ENCODE measurements at places on chromosomes 11 and 22.

- no peaks in the 10 kb centered on the region for H3K27me3 ChIP-seq
- H3K4me3 ChIP-seq = no peak overlapping the region
- H3K4me1 ChIP-seq = peaks cover 31% of the 10 kb centered on the region
- no peak overlapping the region for H3K27ac ChIP-seq
- peaks cover 4% of the 10 kb centered on the region for H3K36me3 ChIP-seq
These were observed 20.2 kb upstream of the FEZ1 start for GRCh38 chr11:125516245-125516644.

- H3K27ac ChIP-seq = peak overlapping the region; percentile 26
- H3K36me3 ChIP-seq = no peaks in the 10 kb centered on the region
- DNase-seq = no peak
- H3K4me1 ChIP-seq = peaks cover 5% of the 10 kb centered on the region
- peak overlapping the region; percentile 14 for H3K4me3 ChIP-seq
These were observed 757 bp downstream of the SPI1 start for GRCh38 chr11:47377571-47378009.

GRCh38 chr11:72497731-72498130 is 63.4 kb upstream of the CLPB start:
- H3K4me3 ChIP-seq = no peak overlapping the region
- H3K27me3 ChIP-seq = no peaks in the 10 kb centered on the region
- no peaks in the 10 kb centered on the region for H3K36me3 ChIP-seq
- no peak for DNase-seq
- H3K27ac ChIP-seq = no peak overlapping the region
- H3K4me1 ChIP-seq = peaks cover 12% of the 10 kb centered on the region

DNA sequence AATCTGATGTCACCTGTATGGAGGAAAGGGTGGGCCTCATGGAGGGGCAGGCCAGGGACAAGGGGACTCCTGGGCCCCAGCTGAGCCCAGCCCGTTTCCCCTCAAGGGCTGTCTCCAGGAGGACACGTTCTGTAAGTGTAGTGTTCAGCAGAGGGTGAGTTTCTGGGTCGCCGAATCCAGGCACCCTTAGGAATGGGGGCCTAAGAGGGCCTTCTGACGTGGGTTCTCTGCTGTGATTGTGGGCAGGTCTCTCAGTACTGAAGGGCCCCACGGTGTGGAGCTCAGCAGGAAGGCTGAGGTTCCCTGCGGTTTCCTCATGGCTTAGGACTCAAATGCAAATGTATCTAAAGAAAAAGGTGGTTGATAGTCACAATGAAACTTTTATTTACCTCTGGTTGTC is 6.5 kb downstream of the PTDSS2 start:
- H3K27ac ChIP-seq = peak overlapping the region; percentile 90
- peaks cover 12% of the 10 kb centered on the region for H3K36me3 ChIP-seq
- peak overlapping the region; percentile 53 for H3K4me3 ChIP-seq
- no peaks in the 10 kb centered on the region for H3K27me3 ChIP-seq
- DNase-seq = no peak

GRCh38 chr11:98766903-98767302 is 253.8 kb upstream of the CNTN5 start:
- H3K36me3 ChIP-seq = no peaks in the 10 kb centered on the region
- DNase-seq = no peak
- no peak overlapping the region for H3K4me3 ChIP-seq

DNA sequence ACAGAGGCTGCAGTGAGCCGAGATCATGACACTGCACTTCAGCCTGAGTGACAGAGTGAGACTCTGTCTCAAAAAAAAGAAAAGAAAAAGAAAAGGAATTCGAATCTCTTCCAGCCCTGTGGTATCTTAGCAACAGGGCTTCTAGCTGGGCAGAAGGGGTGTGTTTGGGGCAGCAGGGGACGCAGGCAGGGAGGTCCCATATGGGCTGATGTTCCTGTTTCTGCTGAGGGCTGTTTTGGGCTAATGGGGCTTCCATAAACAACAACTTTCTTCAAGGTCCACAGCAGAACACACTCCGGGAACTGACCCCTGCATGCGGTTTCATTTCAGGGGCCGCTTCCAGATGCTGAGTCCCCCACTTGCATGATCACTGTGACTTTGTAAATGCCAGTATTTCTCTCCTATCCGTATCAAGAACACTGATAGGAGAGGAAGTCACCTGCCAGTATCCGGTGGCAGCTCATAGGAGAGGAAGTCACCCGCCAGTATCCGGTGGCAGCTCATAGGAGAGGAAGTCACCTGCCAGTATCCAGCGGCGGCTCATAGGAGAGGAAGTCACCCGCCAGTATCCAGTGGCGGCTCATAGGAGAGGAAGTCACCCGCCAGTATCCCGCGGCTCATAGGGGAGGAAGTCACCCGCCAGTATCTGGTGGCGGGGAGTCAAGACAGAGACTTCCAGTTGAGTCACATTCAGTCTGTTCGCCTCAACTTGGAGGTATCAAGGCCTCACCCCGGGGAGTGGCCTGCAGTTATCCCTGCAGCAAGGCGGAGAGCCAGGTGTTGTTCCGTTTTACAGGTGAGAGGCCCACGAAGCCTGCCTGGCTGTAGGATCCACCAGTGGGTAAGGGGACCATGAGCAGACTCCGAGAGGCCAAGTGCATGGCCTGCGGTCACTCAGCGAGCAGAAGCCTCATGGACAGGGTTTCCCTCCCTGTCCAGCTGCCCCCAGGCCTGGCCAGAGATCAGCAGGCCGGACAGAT is 8.3 kb upstream of the FGF19 start:
- peak overlapping the region; percentile 8 for H3K4me3 ChIP-seq
- H3K36me3 ChIP-seq = peaks cover 2% of the 10 kb centered on the region
- peaks cover 10% of the 10 kb centered on the region for H3K4me1 ChIP-seq
- no peak for DNase-seq

- H3K36me3 ChIP-seq = no peaks in the 10 kb centered on the region
- H3K4me3 ChIP-seq = no peak overlapping the region
- DNase-seq = no peak
- H3K27me3 ChIP-seq = peaks cover 70% of the 10 kb centered on the region
- no peaks in the 10 kb centered on the region for H3K4me1 ChIP-seq
These were observed 33.4 kb upstream of the EIF3D start for GRCh38 chr22:36562261-36562835.

- H3K36me3 ChIP-seq = peaks cover 2% of the 10 kb centered on the region
- no peak overlapping the region for H3K4me3 ChIP-seq
- DNase-seq = no peak
- no peak overlapping the region for H3K27ac ChIP-seq
These were observed 44.2 kb downstream of the LMO1 start for GRCh38 chr11:8219257-8220021.

DNA sequence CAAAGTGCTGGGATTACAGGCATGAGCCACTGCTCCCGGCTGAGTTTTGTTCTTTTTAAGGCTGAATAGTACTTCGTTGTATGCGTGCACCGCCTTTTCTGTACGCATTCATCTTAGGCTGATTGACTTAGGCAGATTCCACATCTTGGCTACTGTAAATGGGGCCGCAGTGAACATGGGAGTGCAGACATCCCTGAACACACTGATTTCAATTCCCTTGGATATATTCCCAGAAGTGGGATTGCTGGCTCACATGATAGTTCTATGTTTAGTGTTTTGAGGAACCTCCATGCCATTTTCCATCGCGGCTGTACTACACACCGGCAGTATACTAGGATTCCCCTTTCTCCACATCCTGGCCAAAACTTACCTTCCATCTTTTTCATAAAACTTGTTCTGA is 10.4 kb upstream of the ZNF74 start:
- peaks cover 23% of the 10 kb centered on the region for H3K27me3 ChIP-seq
- peaks cover 2% of the 10 kb centered on the region for H3K36me3 ChIP-seq
- H3K4me3 ChIP-seq = no peak overlapping the region
- no peaks in the 10 kb centered on the region for H3K4me1 ChIP-seq

- H3K4me3 ChIP-seq = peak within 1 kb of the TSS; percentile 99
- peak; percentile 64 for DNase-seq
- peak within 1 kb of the TSS; percentile 95 for H3K27ac ChIP-seq
- peaks cover 28% of the 10 kb centered on the region for H3K36me3 ChIP-seq
These were observed at the start of gene APOBEC3C for GRCh38 chr22:39013942-39014722. Gene APOBEC3C, plus strand, starts transcription at chr22:39014257. Its CDS starts 106 bp downstream, at chr22:39014363.

DNA sequence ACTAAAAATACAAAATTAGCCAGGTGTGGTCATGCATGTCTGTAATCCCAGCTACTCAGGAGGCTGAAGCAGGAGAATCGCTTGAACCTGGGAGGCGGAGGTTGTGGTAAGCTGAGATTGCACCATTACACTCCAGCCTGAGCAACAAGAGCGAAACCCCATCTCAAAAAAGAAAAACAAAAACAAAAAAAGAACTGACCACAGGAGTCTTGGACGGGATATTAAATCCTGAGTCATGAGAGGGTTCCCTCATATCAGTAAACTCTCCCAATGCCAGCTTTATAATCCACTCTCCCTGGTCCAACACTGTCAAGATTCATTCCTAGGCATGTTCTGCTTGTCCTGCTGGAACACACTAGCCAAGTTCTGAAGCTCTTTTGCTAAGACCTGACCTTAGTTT is 61.5 kb upstream of the EP300 start:
- no peaks in the 10 kb centered on the region for H3K4me1 ChIP-seq
- no peaks in the 10 kb centered on the region for H3K36me3 ChIP-seq
- H3K27me3 ChIP-seq = no peaks in the 10 kb centered on the region
- DNase-seq = no peak
- no peak overlapping the region for H3K27ac ChIP-seq
- H3K4me3 ChIP-seq = no peak overlapping the region

- H3K27me3 ChIP-seq = no peaks in the 10 kb centered on the region
- H3K4me3 ChIP-seq = peak overlapping the region; percentile 53
- peaks cover 12% of the 10 kb centered on the region for H3K36me3 ChIP-seq
- DNase-seq = no peak
- peak overlapping the region; percentile 92 for H3K27ac ChIP-seq
These were observed 18.6 kb downstream of the GLB1L2 start for GRCh38 chr11:134350381-134350780.

All from central memory CD8-positive, alpha-beta T cell (primary cell).